ENCODE measurements at places on chromosomes 3 and 15.

GRCh38 chr3:126630020-126630419, 24.9 kb downstream of the TXNRD3 start:
- no peaks in the 10 kb centered on the region for H3K27me3 ChIP-seq
- DNase-seq, result no peak

- H3K4me1 ChIP-seq, result no peaks in the 10 kb centered on the region
- H3K27me3 ChIP-seq, result no peaks in the 10 kb centered on the region
- no peaks in the 10 kb centered on the region for H3K36me3 ChIP-seq
- H3K27ac ChIP-seq, result no peak overlapping the region
- no peak overlapping the region for H3K4me3 ChIP-seq
These were observed 43.0 kb upstream of the NTRK3 start for GRCh38 chr15:88299497-88299896.

GRCh38 chr3:69357196-69357595, 28.7 kb downstream of the FRMD4B start:
- DNase-seq, result no peak
- H3K27me3 ChIP-seq, result peaks cover 26% of the 10 kb centered on the region
- no peaks in the 10 kb centered on the region for H3K36me3 ChIP-seq
- no peak overlapping the region for H3K4me3 ChIP-seq
- peaks cover 18% of the 10 kb centered on the region for H3K4me1 ChIP-seq

GRCh38 chr3:152230370-152230769, 38.4 kb upstream of the MBNL1 start:
- H3K4me3 ChIP-seq, result no peak overlapping the region
- H3K4me1 ChIP-seq, result peaks cover 22% of the 10 kb centered on the region
- no peaks in the 10 kb centered on the region for H3K36me3 ChIP-seq
- no peaks in the 10 kb centered on the region for H3K27me3 ChIP-seq
- no peak overlapping the region for H3K27ac ChIP-seq
- no peak for DNase-seq

DNA sequence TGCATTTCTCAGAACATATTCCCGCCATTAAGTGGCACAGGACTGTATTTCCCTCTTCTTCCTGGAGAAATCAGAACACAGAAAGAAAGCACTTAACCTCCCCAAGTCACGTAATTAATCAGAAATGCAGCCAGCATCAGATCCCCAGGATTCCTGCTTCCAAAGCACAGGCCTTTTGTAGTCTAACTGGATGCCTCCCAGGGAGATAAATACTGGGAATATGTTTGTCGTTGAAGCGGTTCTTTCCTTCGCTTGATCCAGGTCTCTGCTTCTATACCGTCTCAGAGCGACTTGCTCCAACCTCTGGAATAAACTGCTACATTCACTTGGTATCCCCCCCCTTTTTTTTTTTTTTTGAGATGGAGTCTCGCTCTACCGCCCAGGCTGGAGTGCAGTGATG, 198.6 kb downstream of the KBTBD8 start:
- no peaks in the 10 kb centered on the region for H3K27me3 ChIP-seq
- H3K4me3 ChIP-seq, result no peak overlapping the region
- no peak overlapping the region for H3K27ac ChIP-seq
- DNase-seq, result no peak
- no peaks in the 10 kb centered on the region for H3K36me3 ChIP-seq

- H3K36me3 ChIP-seq, result no peaks in the 10 kb centered on the region
- H3K4me3 ChIP-seq, result no peak overlapping the region
- no peaks in the 10 kb centered on the region for H3K4me1 ChIP-seq
- no peak for DNase-seq
These were observed 671.5 kb downstream of the FHIT start for GRCh38 chr3:60579734-60580133.

- no peaks in the 10 kb centered on the region for H3K36me3 ChIP-seq
- no peaks in the 10 kb centered on the region for H3K27me3 ChIP-seq
- H3K4me3 ChIP-seq, result no peak overlapping the region
- no peaks in the 10 kb centered on the region for H3K4me1 ChIP-seq
- no peak for DNase-seq
These were observed 12.2 kb downstream of the ROBO2 start for GRCh38 chr3:77052051-77052501.

GRCh38 chr3:197354568-197355001, 56.2 kb upstream of the DLG1 start:
- no peak overlapping the region for H3K4me3 ChIP-seq
- no peaks in the 10 kb centered on the region for H3K4me1 ChIP-seq
- no peak overlapping the region for H3K27ac ChIP-seq
- H3K36me3 ChIP-seq, result no peaks in the 10 kb centered on the region
- no peak for DNase-seq
- H3K27me3 ChIP-seq, result peaks cover 6% of the 10 kb centered on the region

- H3K36me3 ChIP-seq, result no peaks in the 10 kb centered on the region
- no peaks in the 10 kb centered on the region for H3K4me1 ChIP-seq
- no peaks in the 10 kb centered on the region for H3K27me3 ChIP-seq
These were observed 82.8 kb downstream of the DUT start for GRCh38 chr15:48414015-48414414.

- peaks cover 5% of the 10 kb centered on the region for H3K27me3 ChIP-seq
- no peaks in the 10 kb centered on the region for H3K36me3 ChIP-seq
- no peak overlapping the region for H3K4me3 ChIP-seq
- peaks cover 1% of the 10 kb centered on the region for H3K4me1 ChIP-seq
- no peak for DNase-seq
These were observed 21.8 kb upstream of the TRH start for GRCh38 chr3:129952556-129953355.

- H3K27ac ChIP-seq, result peak overlapping the region; percentile 22
- no peaks in the 10 kb centered on the region for H3K27me3 ChIP-seq
- no peak for DNase-seq
- H3K4me3 ChIP-seq, result no peak overlapping the region
These were observed 8.7 kb upstream of the GRM2 start for GRCh38 chr3:51698209-51698608.

DNA sequence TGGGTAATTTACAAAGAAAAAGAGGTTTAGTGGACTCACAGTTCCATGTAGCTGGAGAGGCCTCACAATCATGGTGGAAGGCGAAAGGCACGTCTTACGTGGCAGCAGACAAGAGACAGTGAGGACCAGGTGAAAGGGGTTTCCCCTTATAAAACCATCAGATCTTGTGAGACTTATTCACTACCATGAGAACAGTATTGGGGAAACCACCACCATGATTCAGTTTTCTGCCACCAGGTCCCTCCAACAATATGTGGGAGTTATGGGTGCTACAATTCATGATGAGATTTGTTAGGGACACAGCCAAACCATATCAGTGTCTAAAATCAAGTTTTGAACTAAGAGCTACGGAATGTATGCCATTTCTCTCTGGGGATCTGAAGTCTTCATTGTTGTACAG, 354.8 kb upstream of the C2CD4B start:
- no peaks in the 10 kb centered on the region for H3K4me1 ChIP-seq
- no peak for DNase-seq
- H3K36me3 ChIP-seq, result no peaks in the 10 kb centered on the region
- no peak overlapping the region for H3K27ac ChIP-seq

DNA sequence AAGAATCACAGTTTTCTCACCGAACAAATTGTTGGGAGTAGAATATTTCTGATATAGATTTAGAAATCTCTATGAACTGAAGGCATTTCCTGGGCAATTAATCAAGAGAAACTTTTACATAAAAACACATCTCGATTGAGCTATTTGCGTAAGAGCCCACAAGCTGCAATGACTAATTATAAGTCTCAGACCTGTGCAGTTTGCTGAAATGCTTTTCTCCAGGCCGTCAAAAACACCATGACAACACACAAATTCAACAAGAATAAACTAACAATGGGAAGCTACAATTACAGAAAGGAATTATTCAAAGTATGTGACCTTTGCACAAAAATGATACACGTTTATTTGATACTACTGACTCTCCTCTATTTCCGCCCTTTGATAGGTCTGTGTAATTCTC, 481.2 kb upstream of the WNT5A start:
- no peak overlapping the region for H3K4me3 ChIP-seq
- no peak overlapping the region for H3K27ac ChIP-seq
- DNase-seq, result no peak
- H3K36me3 ChIP-seq, result no peaks in the 10 kb centered on the region
- H3K4me1 ChIP-seq, result peaks cover 3% of the 10 kb centered on the region
- H3K27me3 ChIP-seq, result no peaks in the 10 kb centered on the region

DNA sequence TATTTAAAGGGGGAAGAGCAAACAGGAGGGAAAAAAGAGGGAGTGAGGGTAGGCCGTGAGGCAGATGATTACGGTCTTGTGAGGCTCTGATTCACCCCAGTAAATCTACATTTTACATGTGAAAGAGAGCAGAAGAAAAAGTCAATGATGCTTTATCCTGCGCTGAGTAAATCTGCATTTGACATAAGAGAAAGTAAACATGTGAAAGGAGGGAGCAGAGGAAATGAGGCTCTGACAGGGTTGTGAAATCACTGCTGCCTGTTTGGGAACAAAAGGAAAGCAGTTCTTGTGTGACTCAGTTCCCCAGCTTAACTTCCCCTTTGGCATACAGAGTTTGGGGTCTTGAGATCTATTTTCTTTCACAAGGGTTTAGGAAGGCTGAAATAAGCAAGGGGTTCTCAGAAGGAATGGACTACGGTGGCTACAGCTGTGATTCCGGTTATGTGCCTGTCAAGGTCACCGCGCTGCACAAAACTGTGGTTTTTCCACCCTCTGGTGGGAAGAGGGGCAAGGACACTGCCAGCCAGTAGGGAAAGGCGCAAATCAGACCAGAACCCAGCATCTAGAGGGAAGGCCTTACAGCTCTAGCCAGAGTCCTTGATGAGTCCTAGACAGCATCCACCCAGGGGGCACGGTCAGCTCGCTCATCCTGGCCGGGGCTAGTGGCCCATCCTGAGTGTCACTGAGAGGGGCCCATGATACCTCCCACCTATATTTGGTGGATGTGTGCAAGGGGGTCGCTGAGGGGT, 18.9 kb upstream of the HCN4 start:
- no peak overlapping the region for H3K27ac ChIP-seq
- DNase-seq, result no peak
- H3K27me3 ChIP-seq, result no peaks in the 10 kb centered on the region
- H3K36me3 ChIP-seq, result no peaks in the 10 kb centered on the region
- H3K4me3 ChIP-seq, result no peak overlapping the region
- no peaks in the 10 kb centered on the region for H3K4me1 ChIP-seq

- no peak overlapping the region for H3K4me3 ChIP-seq
- peak; percentile 34 for DNase-seq
- peaks cover 2% of the 10 kb centered on the region for H3K27me3 ChIP-seq
- no peak overlapping the region for H3K27ac ChIP-seq
These were observed 824 bp upstream of the CILP start for GRCh38 chr15:65212097-65212496.

GRCh38 chr15:100779331-100780207, 100.1 kb upstream of the ALDH1A3 start:
- DNase-seq, result no peak
- no peaks in the 10 kb centered on the region for H3K27me3 ChIP-seq
- H3K4me1 ChIP-seq, result no peaks in the 10 kb centered on the region
- no peak overlapping the region for H3K4me3 ChIP-seq
- H3K27ac ChIP-seq, result no peak overlapping the region

DNA sequence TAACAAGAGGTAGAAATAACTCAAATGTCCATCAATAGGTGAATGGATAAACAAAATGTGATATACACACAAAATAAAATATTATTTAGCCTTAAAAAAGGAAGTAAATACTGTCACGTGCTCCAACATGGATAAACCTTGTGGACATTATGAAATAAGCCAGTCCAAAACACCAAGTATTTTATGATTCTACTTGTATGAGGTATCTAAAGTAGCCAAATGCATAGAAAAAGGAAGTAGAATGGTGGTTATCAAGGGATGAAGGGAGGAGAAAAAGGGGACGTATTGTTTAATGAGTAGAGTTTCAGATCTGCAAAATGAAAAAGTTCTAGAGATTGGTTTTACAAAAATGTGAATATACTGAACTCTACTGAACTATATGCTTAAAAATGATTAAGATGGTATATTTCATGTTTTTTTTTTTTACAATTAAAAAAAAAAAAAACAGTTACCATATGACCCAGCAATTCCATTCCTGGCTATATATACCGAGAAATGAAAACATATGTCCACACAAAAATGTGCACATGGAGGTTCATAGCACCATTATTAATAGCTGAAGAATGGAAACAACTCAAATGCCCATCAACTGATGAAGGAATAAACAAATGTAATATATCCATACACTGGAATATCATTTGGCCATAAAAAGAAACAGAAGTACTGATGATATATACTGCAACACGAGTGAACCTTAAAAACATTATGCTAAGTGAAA, 29.1 kb upstream of the MAP6D1 start:
- H3K27ac ChIP-seq, result no peak overlapping the region
- peaks cover 21% of the 10 kb centered on the region for H3K36me3 ChIP-seq
- no peaks in the 10 kb centered on the region for H3K27me3 ChIP-seq
- H3K4me1 ChIP-seq, result no peaks in the 10 kb centered on the region
- no peak for DNase-seq

DNA sequence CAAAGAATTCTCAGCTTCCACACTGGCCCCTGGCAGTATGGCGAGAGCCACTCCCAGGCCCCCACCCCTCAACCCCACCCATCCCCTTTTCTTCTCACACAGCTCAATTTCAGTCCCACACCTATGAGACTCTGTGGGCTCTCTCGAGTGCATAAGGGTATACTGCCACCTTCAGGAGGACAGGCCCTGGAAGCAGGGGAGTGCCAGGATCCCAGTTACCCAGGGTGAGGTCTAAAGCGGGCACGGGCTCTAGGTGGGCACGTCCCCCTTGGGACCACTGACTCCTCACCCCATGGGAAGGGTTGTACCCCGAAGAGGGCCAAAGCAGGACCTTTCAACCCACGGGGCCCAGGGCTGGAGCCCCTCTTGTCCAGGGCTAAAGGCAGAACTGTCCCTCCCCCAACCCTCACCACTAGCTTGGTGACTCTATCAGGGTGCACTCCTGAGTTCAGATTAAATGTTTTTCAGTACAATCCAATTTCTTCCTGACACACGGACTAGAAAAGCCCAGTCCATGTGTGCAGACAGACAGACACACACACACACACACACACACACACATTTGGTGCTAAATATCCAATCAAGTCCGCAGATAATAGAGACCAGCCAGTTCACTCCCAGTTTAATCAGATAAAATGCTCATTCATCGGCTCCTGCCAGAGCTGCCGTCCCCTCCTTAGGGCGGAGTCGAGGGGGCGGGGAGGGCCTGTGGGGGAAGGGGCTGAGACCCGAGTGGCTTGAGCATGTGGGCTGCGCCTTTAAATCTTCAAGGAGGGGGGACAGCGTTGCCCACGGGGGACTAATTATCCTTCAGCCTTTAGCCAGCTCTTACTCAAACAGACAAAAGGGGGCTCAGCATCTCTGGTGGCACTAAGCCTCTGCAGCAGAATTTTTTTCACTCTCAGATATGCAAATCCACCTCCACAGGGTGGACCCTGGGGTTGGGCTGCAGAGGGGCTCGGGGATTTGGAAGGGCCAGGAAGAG, 59.3 kb downstream of the CYP11A1 start:
- H3K27me3 ChIP-seq, result no peaks in the 10 kb centered on the region
- no peaks in the 10 kb centered on the region for H3K4me1 ChIP-seq
- H3K36me3 ChIP-seq, result no peaks in the 10 kb centered on the region
- H3K4me3 ChIP-seq, result no peak overlapping the region
- no peak overlapping the region for H3K27ac ChIP-seq
- DNase-seq, result no peak

GRCh38 chr15:101396484-101397261, 92.8 kb downstream of the PCSK6 start:
- H3K4me3 ChIP-seq, result no peak overlapping the region
- no peak for DNase-seq
- H3K36me3 ChIP-seq, result no peaks in the 10 kb centered on the region
- no peak overlapping the region for H3K27ac ChIP-seq
- peaks cover 9% of the 10 kb centered on the region for H3K27me3 ChIP-seq

GRCh38 chr3:126082362-126083137, 1.4 kb downstream of the SLC41A3 start:
- DNase-seq, result no peak
- H3K27ac ChIP-seq, result peak overlapping the region; percentile 90
- peak overlapping the region; percentile 95 for H3K4me3 ChIP-seq
- no peaks in the 10 kb centered on the region for H3K27me3 ChIP-seq
